CD4-positive, alpha-beta T cell treated with Interleukin-15 for 4 hours (primary cell): ENCODE measurements at places on chromosomes 6 and 20.

GRCh38 chr6:5287966-5288297, 26.6 kb downstream of the FARS2 start:
- DNase-seq = no peak

DNA sequence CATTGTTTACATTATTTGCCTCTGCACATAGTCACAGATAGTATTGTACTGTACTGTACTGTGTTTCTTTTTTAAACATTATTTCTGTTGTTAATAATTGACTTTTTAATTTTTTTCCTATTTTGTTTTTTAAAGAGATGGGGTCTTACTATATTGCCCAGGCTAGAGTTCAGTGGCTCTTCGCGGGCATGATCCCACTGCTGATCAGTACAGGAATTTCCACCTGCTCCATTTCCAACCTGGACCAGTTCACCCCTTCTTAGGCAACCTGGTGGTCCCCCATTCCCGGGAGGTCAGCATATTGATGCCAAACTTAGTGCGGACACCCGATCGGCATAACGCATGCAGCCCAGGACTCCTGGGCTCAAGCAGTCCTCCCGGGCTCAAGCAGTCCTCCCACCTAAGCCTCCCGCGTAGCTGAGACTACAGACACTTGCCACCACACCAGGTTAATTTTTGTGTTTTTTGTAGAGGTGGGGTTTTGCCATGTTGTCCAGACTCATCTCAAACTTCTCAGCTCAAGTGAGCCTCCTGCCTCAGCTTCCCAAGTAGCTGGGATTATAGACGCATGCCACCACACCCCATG, 47.5 kb downstream of the PTPN1 start:
- DNase-seq = no peak

- no peak for DNase-seq
These were observed 27.1 kb downstream of the PDE10A start for GRCh38 chr6:165635965-165636364.

DNA sequence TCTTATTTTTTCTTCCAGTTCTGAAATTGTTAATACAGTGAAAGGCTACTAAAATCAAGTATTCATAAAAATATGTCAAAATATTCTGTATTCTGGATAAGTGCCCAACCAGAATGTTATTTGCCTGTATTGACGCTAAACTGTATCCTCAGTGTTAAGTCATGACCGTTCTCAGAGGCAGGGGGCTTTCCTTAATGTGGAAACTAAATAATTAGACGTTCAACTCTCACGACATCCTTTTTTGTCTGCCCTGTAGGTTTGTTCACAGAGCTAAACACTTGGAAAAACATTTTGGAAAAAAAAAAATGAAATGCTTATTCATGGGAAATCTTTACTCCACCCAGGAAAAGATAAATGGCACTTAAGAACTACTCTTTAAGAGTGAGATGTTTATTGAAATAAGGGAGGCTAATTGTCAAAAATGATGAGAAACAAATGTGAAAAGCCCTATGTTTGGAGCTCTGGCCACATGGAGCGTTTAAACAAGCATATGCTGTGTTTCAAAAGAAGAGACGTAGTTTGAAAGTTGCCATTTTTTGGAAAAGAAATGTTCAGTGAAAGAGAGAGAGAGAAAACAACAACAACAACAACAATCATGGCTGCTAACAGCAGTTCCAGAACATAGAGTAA, 453.1 kb upstream of the MARCKS start:
- no peak for DNase-seq

DNA sequence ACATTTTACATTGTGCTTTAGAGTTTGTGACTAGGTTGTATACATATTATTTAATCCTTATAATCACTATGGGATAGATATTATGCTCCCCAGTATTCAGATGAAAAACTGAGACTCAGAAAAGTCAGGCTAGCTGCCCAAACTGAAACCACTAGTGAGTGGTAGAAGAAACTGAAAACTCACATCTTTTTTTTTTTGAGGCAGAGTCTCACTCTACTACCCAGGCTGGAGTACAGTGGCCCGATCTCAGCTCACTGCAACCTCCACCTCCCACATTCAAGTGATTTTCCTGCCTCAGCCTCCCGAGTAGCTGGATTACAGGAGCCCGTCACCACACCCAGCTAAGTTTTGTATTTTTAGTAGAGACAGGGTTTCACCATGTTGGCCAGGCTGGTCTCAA, 22.2 kb downstream of the RNF24 start:
- no peak for DNase-seq

DNA sequence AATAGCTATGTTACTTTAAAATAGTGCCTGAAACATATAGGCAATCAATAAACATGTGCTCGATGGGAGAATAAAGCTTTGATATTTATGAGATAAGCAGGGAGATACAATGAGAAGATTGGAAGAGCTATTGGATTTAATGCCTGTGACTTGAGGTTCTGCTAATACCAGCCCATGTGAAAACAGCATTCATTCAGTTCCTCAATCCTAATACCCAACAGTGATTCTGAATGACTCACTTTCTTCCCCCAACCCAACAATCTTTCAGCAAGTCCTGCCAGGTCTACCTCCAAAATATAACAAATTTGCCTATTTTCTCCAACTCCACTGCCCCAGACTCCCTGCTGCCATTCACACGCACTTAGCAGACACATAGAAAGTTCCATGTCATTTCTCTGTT, 26.6 kb upstream of the KLHL31 start:
- no peak for DNase-seq

- DNase-seq = no peak
These were observed 3.7 kb upstream of the TAF8 start for GRCh38 chr6:42046464-42047212.

DNA sequence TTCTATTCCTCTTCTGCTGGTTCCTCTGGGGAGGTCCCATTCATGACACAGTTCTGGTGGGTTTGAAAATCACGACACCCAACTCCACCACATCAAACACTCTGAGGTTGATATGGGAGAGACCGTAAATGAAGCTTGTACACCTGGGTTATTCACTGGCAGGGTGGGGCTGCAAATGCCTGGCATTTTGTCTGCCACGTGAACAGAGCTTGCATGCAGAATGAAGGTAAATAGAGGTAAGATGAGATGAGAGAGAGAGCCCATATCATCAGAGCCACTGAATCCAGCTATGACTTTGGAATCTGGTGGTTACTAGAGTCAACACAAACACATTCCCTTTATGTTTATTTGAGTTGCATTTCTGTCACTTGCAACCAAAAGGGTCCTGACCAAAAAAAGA, 97.4 kb downstream of the BANF2 start:
- DNase-seq = no peak

GRCh38 chr20:37801921-37802320, 101.0 kb upstream of the VSTM2L start:
- no peak for DNase-seq

DNA sequence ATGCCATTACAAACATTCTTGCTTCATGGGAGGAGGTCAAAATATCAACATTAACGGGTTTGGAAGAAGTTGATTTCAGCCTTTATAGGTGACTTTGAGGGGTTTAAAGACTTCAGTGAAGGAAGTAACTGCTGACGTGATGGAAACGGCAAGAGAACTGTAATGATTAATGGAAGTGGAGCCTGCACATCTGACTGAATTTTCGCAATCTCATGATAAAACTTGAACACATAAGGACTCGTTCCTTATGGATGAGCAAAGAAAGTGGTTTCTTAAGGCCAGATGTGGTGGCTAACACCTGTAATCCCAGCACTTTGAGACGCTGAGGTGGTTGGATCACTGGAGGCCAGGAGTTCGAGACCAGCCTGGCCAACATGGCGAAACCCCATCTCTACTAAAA, 226.1 kb downstream of the BCAS1 start:
- no peak for DNase-seq

GRCh38 chr6:4319981-4320683, 184.8 kb upstream of the ECI2 start:
- DNase-seq = no peak

DNA sequence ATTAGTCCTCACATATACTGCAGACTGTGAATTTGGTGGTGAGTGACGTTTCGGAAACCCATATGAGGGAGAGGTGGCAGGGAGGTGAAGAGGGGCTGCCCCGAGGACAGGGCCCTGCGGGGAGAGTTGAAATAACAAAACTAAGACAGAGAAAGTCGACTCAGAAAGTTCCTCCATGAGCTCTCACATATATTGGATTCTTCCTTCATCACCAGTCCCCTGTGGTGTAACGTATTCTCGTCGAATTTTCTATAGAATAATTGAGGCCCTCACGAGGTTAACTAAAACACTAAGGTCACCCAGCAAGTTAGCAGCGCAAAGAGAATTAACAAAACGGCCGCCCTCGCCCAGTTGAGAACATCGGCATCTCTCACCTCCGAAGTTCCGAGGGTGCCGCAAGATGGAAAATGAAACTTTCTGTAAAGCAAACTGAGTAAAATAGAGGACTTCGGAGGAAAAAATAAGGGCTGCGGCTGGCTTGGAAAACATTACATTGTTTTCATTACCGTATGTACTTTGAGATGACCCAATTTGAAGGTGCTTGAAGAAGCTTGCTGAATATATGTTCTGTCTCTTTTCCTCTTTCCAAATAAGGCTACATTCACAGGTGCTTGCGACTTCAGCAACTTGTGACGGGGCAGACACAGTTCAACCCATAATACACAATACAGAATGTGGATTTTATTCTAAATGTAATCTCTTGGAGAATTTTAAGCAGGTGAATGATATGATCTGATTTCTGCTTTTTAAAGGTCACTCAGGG, 490.9 kb upstream of the JARID2 start:
- DNase-seq = peak; percentile 28

- no peak for DNase-seq
These were observed 1.1 kb downstream of the TPX2 start for GRCh38 chr20:31740208-31740607.
